Activated naive CD8-positive, alpha-beta T cell treated with anti-CD3 and anti-CD28 coated beads, Interleukin-2, amount 50 U/mL, for 16 hours (primary cell): ENCODE measurements at places on chromosomes 1 and 21.

DNA sequence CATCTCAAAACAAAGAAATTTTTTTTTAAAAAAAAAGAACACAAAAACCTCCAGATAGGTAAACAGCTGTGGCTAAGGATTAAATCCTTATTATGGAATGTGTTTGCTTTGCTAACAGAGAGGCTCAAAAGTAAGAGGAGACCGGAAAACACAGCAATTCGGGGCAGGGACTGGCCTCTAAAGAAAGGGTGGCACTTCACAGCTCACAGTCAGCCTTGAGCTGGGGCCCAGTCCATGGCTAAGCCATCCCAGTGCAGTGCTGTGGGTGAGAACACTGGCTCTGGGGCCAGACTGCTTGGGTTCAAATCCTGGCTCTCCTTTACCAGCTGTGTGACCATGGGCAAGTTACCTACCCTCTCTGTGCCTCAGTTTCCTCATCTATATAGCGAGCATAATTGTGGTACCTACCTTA, 28.2 kb downstream of the KIF17 start:
- DNase-seq: no peak

DNA sequence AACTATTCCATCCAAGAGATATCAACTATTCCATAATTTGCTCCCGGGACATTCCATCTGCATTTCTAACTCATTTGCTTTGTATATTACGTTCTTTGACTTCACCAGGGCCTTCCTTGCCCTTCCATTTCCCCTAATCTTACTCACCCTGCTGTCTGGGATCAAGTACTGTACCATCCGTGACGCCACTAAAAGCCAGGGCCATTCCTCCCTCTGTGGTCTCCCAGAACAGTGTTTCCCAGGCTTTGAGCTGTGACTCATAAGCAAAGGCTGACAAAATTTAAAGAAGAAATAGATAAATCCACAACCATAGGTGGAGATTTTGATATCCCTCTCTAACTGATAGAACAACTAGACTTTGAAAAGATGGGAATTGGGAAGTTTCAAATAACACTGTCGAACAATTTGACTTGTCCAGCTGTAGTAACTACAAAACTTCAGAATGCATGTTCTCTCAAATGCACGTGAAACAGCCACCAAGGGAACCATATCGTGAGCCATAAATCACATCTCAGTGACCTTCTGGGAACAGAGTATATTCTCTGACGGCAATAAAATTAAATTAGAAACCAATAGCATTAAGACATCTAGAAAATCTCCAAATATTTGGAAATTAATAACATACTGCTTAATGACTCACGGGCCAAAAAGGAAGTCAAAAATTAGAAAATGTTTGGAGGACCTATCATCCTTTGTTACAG, 501.0 kb downstream of the SETD4 start:
- no peak for DNase-seq

DNA sequence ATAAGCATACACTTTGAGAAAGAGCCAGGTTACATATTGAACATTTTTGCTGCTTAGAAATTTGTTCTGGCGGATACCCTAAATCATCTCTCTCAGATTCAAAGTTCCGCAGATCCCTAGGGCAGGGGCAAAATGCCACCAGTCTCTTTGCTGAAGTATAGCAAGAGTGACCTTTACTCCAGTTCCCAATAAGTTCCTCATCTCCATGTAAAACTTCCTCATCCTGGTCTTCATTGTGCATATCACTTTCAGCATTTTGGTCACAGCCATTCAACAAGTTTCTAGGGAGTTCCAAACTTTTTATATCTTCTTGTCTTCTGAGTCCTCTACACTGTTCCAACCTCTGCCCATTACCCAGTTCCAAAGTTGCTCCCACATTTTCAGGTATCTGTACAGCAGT, 23.3 kb upstream of the LYPD8 start:
- DNase-seq: no peak

DNA sequence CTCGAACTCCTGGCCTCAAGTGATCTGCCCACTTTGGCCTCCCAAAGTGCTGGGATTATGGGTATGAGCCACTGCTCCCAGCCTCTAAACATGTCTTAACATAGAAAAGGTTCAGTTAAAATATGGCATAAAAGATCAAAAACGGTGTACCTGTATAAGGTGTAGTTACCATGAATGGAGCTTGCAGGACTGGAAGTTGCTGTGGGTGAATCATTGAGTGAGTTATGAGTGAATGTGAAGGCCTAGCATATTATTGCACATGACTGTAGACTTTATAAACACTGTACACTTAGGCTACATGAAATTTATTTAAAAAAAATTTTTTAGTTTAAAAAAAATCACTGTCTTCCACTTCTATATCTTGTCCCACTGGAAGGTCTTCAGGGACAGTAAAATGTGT, 15.7 kb downstream of the ABCD3 start:
- DNase-seq: no peak

GRCh38 chr1:15027515-15027986, 126.0 kb upstream of the TMEM51 start:
- DNase-seq: no peak

GRCh38 chr1:70195342-70195741, 10.0 kb downstream of the LRRC40 start:
- DNase-seq: no peak

DNA sequence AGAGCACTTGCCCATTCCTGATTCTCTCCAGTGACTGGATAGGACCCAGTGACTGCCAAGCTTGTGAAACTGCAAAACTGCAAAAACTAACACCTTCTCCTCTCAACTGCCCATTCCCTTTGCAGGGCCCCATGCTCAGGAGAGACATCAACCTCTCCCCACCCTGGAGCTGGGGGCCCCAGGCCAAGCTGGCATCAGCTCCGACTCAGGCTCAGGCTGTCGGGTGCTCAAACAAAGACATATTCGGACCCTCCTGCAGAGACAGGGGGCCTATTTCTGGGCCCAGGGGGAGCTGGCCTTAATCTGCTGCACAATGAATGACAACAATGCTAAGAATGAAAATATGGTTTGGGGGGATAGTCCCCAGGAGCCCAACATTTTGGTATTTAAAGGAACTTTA, 11.8 kb downstream of the LMX1A start:
- no peak for DNase-seq

DNA sequence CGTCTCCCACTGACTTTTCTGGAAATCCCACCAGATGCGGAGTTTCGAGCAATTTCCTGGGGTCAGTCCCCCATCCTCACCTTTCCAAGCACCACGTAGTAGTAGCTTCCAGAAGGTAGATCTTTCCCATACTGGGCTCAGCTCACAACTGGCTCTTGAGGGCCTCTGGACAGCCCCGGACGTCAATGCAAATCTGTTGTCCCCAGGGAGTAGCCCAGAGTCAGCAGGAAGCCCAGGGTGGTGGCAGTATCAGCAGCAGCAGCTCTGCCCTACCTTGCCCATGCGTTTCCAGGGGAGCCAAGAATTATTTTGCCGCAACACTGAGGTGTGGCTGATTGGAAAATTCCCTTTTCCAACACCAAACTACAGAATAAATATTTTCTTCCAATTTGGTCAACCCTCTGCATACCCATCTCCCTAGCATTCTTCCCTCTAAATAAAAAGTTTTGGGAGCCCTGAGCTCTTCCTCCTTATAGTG, 70.3 kb downstream of the CD46 start:
- no peak for DNase-seq

DNA sequence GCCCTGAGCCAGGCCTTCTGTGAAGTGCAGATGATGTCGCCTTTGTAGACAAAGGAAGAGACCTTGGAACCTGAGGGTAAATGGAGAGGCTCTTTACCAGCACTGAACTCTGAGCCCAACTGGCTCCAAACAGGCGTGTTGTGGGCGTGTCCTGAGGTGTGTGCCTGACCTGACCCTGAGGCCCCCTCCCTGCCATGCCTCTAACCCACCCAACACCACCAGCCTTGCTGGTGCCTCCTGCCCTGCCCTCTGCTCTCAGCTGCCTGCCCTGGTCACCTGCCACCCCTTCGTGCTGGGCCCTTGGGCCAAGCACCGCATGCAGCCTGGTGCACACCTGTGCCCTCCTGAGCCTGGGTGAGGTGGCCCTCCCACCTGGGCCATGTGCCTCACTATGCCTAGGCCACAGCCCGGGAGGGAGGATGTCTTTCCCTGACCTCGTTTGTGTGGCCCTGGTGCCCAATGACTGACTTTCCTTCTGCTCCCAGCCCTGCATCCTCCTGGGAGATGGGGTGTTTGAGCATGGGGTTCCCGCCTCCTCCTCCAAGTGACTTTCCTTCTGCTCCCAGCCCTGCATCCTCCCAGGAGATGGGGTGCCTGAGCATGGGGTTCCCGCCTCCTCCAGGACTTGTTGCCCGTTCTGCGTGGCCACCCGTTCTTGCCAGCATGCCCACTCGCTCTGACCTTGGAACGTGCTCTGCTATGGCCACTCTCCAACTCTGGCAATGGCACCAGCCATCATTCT, 157.0 kb downstream of the PCBP3 start:
- no peak for DNase-seq

DNA sequence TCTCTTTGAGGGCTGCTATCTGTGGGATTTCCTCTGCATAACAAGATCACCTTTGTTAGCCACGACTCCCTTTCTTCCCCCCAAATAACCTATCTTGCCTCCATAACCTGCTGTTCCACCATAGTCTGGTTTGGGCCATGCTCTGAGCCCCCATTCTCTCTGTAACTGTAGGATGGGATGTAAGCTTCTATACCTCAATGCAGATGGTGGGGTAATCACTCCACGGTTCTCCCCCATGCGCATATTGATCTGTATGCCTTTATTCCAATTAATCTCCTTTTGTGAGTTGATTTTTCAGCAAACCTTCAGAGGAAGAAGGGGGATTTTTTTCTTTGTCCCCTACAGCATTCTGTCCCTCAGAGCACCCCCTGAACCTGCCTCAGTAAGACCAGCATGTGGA, 170.1 kb upstream of the IRF2BP2 start:
- no peak for DNase-seq
